ENCODE measurements at places on chromosomes 16 and 17.

GRCh38 chr17:79468183-79468944 is 142.5 kb downstream of the RBFOX3 start:
- DNase-seq, result no peak

- no peak for DNase-seq
These were observed 79.0 kb downstream of the DYNLRB2 start for GRCh38 chr16:80619824-80620223.

GRCh38 chr17:7851438-7852261 is 3.2 kb upstream of the TMEM88 start:
- peak; percentile 24 for DNase-seq

DNA sequence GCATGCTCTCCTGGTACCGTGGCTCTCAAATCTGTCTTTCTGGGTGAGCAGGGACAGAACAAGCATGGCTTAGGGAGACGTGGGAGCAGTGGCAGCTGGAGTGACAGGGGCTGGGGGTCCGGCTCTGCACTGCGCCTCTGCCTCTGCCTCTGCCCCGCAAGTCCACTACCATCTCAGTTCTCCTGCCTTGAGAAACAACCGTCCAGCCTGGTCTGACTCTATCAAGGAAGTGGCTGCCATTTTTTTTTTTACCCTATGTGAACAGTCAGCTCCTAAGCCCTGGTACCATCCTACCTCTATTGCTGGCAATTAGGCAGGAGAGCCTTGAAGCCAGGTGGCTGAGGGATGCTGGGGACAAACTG is 16.1 kb downstream of the HIC1 start:
- DNase-seq, result no peak

GRCh38 chr17:81387100-81388090 is 7.9 kb upstream of the BAHCC1 start:
- DNase-seq, result no peak

Data from KG1 (cell line).